ENCODE measurements at places on chromosomes 1 and 21.

- DNase-seq = no peak
Observed at GRCh38 chr1:155744711-155745283, 55.9 kb downstream of the DAP3 start.

DNA sequence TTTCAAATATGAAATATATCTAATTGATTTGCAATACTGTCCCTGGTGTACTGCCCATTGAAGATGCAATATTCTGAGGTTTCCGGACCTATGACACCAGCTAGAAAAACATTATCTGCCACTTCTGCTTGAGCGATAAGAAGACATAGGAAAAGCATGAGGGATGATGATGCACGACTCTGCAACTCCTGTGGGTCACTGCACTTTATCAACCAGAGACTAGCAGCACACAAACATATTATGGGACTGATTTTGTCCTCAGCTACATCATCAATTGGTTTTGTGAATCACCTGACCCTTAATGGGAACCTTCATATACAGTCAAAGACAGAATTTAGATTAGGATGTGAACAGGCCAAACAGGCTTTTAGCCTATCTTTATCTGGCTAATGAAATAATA lies 13.8 kb upstream of the KCNA3 start:
- no peak for DNase-seq

- DNase-seq = no peak
Observed at GRCh38 chr1:83854456-83854855, 144.5 kb downstream of the TTLL7 start.

DNA sequence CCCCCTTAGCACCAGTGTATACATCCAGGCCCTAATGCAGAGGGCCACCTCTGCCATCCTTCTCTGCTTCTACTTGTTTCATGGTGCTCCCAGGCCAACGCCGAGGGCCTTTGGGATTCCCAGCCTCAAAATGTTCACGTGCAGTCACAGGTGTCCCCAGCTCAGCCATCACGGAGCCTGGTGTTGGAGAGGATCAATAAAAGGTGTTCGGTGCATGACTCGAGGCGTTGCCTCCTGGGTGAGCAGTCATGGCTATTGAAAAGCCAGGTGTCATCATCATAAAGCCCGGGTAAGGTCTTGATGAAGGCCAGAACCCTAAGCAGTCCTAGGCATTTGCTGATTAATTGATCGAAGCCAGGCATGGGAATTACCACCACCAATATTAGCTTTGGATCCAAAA lies 76.1 kb downstream of the ABCA4 start:
- no peak for DNase-seq

DNA sequence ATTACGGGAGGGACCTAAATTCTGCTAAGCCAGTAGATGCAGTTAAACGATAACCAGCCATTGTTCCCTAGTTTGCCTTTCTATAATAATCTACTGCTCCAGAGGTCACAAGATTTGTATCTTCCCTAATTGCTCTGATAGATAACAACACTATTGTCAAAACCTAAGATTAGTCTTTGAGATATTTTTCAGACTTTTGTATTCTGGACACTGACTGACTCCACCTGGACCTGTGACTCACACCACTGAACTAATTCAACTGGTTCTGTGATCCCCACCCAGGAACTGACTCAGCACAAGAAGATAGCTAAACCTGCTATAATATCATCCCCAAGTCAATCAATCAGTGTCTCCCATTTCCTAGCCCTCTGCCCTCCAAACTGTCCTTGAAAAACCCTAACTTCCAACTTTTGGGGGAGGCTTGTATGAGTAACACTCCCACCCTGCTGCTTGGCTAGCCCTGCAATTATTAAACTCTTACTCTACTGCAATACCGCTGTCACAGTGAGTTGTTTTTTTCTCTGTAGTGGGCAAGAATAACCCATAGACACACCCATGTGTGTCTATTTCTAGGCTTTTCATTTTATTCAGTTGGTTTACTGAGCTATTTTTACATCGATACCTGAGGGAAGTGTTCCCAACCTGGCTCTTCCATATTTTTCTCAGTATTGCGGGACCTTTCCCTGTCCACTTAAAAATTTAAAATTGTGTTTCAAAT lies 11.2 kb downstream of the KIFAP3 start:
- DNase-seq = no peak

GRCh38 chr1:4393191-4393590 lies 261.2 kb upstream of the AJAP1 start:
- no peak for DNase-seq

All from posterior vena cava (tissue), 2 donors.